ENCODE measurements at places on chromosomes 3 and 15.
A peak's percentile ranks its signal among the peaks of the same experiment; 100 is the strongest.

DNA sequence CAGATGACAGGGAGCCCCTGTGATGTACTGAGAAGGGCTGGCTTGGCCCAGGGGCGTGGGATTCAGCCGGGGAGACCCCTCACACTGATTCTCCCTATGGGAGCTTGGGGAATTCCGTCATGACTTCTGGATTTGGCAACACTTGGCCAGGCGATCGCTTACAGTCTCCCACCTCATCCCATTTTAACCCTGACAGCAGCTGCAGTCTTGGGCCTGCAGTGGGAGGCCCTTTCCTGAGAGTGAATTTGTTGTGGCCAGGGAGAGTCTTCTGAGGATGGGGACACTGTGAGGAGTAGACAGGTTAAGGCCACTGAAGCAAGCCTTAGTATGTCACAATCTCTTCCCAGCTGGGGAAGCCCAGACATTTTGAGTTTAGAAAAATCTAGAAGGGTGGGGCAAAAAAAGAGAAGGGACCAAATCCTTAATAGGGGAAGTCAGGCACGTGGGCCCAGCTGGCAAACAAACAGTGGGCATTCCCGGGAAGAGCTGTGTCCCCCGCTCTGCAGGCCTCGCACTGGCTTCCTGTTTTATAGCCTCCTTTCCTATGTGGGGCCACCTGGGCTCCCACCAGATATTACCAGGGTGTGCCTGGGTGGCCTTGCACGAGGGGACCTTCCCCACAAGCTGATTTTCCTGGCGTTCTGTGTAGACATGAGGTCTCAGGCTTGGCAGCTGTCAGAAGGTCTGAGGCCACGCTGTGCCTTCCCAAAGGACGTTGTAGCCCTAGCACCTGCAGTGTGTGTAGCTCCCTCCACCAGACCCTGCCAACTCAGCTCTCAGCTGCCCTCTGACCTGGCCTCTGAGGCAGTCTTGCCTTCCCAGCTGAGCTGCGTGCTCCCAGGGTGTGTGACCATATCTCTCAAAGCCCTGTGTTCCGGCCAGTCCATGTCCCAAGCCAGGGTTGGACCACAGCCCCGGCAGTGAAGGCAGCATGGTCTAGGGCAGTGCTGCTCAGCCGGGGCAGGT, 64.5 kb downstream of the FEM1B start:
- DNase-seq = no peak

DNA sequence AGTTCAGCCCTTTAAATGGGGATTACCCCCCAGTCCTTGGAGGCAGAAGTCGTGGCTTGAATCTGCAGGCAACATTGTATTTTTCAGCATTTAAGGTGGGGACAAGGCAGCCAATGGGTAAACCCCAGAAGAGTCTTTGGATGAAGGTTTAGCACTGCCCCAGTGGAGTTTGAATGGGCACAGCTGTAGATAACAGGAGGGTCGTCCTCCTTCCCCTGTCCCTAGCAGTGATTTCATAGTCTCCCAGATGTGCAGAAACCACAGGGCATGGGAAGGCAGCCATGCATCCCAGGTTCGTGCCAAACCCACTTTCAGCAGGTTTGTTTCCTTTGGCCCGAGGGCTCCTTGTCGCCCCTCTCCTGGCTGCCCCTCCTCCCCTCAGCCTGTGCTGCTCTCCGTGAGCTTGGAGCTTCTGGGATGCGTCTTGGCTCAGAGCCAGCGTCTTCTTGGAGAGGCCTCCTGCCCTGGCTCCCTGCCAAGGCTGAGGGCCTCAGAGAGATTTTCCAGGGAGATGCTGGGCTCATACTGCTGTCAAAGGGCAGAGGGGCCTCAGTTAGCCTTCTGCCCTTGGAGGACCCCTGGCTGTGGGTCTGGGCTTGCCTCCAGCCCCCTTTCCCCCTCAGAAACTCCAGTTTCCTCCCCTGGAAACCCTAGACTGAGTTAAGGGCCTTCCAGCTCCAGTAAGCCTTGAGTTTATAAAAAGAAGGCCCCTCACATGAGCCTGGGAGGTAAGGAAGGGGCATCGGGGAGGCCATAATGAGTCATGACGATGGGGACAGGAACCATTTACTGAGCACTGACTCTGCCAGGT, 48.9 kb upstream of the POLG start:
- peak; percentile 39 for DNase-seq

- DNase-seq = no peak
Measured at GRCh38 chr3:68136411-68136810, 482.0 kb upstream of the SUCLG2 start.

DNA sequence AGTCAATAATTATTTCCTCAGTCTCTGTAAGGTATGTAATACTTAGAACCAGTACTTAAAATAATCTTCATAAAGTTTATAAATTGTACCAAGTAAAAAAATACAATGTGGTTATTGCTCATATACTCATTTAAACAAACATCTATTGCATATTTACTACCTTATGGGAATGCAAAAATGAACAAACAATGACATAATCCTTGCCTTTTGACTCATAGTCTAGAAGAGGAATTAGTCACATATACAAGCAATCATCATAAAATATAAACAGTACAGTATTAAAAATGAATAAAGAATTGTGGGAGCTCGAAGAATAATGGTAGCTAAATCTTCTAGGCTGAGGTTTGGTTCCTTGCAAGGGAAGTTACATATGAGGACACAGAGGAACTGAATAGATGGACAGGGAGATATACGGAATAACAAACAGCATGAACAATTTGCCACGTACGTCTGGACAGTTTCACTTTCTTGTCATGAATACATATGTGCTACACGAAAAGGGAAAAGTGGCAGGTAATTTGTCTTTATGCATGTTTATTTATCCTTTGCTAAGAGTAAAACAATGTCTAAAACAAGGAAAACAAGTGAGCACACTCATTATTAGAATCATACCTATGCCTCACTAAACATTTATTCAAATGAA, 17.2 kb downstream of the IMPG2 start:
- DNase-seq = no peak

GRCh38 chr15:85318048-85318731, 62.2 kb upstream of the AKAP13 start:
- peak; percentile 75 for DNase-seq

DNA sequence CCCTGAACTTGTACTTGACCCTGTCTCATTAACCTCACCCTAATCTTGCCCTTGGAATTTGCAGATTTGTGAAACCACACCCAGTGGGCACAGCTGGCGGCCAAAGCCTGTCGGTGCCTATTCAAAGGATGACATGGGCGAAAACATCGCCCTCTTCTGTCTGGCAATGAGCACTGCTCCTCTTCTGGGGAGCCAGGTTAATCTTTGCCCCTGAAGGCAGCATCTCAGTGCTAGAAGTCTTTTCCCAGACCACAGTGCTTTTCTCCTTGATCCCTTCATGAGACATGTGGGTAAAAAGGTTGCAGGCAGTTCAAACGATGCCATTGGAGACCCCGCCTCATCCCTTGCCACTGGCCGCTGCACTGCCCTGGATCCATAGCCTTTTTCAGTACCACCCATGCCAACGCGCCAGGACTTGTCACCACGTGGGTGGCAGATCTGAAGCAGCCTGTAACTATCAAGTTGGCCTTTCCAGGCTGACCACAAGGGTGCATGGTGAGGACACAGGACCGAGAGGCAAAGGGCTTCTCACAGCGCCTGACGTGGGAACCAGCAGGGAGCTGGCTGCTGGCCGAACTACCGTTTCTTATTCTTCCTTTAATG, 6.5 kb upstream of the DNASE1L3 start:
- peak; percentile 34 for DNase-seq

GRCh38 chr3:51198477-51198876, 186.6 kb upstream of the MANF start:
- no peak for DNase-seq

GRCh38 chr3:94248042-94248441, 185.2 kb downstream of the NSUN3 start:
- no peak for DNase-seq

- DNase-seq = no peak
Measured at GRCh38 chr3:65828706-65829105, 210.0 kb downstream of the MAGI1 start.

GRCh38 chr15:88708655-88709054, 69.8 kb downstream of the ISG20 start:
- no peak for DNase-seq

- DNase-seq = no peak
Measured at GRCh38 chr15:51335087-51335486, 3.3 kb downstream of the CYP19A1 start.

DNA sequence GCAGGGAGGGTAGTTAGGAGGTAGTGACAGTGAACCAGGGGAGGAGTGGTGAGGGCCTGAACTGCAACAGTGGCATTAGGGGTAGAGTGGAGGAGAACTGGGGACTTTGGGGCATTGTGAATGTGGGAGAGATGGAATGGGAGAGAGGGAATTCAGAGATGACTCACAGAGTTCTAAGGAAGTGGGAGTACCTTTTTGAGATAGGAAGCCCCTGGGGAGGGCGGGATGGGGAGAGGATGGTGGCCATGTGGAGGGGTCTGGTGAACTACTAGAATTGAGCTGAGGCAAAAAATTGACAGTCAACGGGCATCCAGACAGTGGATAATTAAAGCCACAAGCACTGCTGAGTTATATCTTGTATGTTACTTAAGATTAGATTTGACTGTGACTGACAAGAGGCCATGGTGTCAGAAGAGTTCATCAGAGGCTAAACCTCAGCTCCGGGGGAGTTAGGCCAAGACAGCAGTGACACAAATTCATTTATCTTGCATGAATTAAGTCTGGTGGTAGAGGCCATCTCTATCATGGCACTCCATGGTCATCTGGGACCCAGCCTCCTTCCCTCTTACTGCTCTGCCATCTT, 34.0 kb downstream of the PLEKHO2 start:
- DNase-seq = no peak

DNA sequence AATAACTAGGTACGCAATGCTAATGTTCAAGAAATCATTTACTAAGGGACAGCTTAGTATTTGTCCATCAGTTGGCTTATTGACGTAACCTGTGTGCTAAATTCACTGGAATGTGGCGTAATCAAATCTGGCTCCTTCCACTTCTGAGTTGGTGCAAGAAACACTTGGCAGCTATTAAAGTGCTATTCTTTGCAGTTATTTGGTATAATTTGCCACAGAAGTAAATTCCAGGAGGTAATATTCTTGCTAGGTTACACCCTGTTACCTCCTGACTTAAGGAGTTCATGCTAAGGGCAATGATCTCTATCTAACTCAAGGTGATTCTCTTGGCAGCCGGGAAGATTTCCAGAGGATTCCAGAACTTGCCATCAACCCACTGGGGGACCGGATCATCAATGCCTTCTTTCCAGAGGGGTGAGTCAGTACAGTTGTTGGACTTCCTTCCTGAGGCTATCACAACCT, 25.5 kb downstream of the CHP1 start:
- no peak for DNase-seq

DNA sequence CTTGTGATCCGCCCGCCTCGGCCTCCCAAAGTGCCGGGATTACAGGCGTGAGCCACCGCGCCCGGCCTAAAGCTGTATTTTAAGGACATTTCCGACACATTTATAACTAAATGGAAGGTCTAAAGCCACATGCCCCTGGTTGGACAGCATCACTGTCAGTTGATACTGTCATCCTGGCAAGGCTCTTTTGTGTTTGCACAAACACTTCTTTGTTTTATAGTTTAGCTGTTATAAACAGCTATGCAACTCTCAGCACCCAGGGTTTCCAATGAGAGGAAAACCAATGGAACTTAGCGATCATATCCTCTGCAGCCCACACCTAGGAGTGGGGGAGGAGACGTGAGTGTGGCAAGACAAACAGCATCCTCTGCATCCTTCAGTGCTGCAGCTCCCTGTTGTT, 19.7 kb downstream of the NIPA1 start:
- DNase-seq = no peak

- no peak for DNase-seq
Measured at GRCh38 chr3:33006571-33007286, 55.3 kb downstream of the CCR4 start.

DNA sequence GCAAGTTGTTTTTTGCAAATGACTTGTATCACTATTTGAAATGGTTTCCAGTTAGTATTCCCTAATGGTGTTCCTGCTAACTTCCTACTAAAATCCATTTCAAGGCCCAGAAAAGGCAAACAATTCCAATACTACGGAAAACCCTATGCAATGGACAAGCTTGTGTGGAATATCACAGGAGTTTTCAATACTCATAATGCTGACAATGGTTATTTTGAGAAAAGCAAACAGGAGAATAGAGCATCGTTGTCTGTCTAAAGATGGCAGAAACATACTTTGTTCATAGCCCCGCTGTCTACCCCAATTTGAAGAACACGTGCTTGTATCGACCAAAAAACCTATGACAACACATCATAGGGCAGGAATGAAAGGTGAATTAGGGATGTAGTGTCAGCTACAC, 327.9 kb downstream of the CHST2 start:
- no peak for DNase-seq

DNA sequence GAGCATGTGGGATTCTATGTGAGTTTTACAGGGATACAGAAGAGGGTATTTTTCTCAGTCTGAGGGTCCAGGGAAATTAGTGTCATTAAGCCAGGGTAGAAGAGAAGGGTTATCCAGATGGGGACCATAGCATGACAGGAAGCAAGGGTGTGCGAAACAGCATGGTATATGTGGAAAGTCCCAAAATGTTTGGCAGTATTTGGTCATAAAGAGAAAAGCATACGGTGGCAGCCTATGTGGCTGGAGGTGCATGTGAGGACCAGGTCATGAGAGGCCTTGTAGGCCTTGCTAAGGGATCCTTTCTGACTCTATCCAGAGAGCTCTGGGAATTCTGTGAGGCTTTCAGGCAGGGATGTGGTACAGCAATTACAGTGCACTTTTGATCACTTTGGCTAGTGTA, 411.4 kb downstream of the AGBL1 start:
- no peak for DNase-seq

DNA sequence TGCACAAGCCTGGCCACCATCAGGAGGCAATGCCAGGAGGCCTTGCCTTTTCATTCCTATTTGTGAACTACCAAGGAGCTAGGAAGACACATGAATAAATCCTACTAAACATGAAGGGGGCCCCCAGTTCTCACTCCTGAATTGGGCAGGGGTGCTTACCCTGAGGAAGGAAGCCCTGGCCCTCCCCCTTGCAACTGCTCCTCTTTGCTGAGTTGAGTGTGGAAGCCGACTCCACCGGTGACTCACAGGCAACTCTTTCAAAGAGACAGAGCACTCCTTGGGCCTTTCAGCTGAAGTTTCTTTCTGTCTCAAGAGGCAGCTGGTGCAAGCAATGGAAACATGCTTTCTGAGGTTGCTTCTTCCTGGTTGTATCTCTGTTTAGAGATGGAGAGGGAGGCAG, 1.7 kb downstream of the GABRG3 start:
- DNase-seq = no peak

GRCh38 chr3:65006300-65006739, 318.5 kb upstream of the ADAMTS9 start:
- DNase-seq = peak; percentile 8

DNA sequence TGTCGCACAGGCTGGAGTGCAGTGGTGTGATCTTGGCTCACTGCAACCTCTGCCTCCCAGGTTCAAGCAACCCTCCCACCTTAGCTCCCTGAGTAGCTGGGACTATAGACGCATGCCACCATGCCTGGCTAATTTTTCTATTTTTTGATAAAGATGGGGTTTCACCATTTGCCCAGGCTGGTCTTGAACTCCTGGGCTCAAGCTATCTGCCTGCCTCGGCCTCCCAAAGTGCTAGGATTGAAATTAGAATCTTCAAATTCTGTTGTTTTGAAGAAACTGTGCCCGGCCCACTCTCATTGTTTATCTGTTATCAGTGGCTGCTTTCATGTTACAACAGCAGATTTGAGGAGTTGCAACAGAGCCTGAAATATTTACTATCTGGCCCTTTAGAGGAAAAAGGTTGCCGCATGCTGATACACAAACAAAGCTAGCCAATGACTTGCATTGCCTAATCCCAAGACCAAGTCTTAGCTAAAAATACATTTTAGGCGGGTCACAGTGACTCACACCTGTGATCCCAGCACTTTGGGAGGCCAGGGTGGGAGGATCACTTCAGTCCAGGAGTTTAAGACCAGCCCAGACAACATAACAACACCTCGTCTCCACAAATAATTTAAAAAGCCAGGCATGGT, 43.2 kb upstream of the PPP4R2 start:
- no peak for DNase-seq
